Melanocyte of skin (primary cell): ENCODE measurements at places on chromosomes 16 and 17. TPM values are rescaled to one million over a fixed set of nuclear protein-coding genes. Genes with fewer than 3 reads are reported as not detected.

VTN gene
- not detected in 2 replicates for total RNA-seq

RNF40 gene
- total RNA-seq = 76.4 and 81.1 TPM in 2 replicates

TAC4 gene
- total RNA-seq = not detected in 2 replicates

BEAN1 gene
- total RNA-seq = 0.69 and 1.8 TPM in 2 replicates

SGCA gene
- total RNA-seq = 0.36 TPM in 1 of 2 replicates, not detected in the other

KRTAP16-1 gene
- total RNA-seq = not detected in 2 replicates

CCL14 gene
- not detected in 2 replicates for total RNA-seq

C17orf50 gene
- total RNA-seq = not detected in 2 replicates
